ENCODE measurements at places on chromosomes 16 and 17.

- no peak for DNase-seq
Measured at GRCh38 chr16:87420026-87421002, 28.2 kb downstream of the MAP1LC3B start.

DNA sequence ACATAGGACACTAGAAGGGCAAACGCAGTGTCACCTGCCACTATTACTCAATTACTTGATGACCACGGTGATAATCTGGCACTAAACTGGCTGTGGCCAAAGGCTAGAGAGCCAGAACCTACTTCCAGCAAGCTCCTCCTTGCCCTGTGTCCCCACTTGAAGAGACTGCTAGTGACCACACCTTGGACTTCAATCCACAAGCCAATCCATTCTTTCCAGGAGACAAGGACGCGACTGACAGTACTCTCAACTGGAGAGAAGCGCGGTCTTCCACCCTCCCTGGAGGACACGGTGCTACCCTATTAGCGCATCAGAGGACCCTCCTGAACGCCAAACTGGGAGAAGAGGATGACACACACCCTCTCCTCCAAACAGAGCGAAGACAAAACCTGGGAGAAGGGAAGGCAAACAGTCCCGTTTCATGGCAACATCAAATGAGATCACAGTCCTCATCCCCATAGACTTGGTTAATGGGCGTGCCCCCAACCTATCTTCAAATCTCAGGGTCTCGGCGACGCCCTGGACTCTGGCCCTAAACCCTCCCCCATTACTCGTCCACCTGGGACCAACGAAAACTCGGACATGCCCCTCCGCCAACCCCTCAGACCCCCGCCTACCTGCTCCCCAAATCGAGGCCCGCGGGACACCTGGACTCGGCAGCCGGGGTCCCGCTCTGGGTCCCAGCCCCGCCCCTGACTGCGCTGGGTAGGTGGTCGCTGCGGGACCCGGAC lies 508 bp downstream of the FLCN start:
- no peak for DNase-seq

GRCh38 chr17:63837962-63838600 lies 4.4 kb downstream of the SMARCD2 start:
- DNase-seq = no peak

DNA sequence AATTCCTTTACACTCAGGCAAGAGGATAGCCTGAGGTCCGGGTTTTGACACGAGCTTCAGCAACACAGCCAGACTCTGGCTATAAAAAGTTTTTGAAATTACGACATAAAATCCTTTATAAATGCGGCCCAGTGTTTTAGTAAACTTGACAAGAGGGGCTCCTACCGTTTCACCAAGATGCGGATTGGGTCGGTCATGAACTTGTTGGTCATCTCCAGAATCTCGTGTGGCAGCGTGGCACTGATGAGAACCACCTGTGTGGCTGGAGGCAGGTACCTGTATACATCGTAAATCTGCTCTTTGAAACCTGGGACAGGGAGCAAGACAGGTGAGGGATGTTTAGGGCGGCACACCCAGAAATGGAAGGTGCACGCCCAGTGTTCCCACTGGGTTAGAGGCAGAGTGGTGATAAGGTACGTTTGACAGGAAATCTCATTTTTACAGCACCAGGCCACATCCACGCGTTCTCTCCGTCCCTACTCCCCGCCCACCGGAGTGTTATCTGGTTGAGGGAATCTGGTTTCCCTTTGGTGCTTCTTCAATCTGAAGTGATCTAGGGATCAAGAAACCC lies 8.0 kb downstream of the EIF4A3 start:
- no peak for DNase-seq

DNA sequence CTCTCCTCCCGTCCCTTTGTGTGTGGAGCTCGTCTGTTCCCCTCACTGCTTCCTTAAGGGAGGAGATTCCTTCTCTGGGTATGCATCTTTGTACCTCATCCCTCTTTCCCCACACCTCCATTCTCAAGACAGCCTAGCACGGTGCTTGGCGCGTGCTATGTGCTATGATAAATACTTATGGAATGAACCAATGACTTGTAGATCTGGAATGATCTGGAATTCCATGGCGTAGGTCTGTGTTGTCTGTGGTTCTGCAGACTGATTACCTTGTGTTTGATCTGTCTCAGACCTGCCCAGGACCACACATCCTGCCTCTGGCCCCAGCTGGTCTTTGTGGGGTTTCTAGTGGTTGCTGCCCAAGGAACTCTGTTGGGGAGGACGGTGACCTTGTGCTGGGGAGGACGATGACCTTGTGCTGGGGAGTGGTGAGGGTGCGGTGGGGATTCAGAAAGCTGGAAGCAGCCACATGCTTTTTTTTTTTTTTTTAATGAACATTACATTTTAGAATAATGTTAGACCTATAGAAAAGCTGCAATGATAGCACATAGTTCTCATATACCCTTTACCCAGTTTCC lies 33.5 kb upstream of the ETV4 start:
- no peak for DNase-seq
